Ovary (tissue), 10 donors: ENCODE measurements at places on chromosomes 4 and X.

GRCh38 chr4:190020790-190021717, 6.0 kb downstream of the FRG2 start:
- peak; percentile 45 for DNase-seq

- no peak for DNase-seq
Measured at GRCh38 chrX:14753441-14753840, 119.4 kb downstream of the FANCB start.

DNA sequence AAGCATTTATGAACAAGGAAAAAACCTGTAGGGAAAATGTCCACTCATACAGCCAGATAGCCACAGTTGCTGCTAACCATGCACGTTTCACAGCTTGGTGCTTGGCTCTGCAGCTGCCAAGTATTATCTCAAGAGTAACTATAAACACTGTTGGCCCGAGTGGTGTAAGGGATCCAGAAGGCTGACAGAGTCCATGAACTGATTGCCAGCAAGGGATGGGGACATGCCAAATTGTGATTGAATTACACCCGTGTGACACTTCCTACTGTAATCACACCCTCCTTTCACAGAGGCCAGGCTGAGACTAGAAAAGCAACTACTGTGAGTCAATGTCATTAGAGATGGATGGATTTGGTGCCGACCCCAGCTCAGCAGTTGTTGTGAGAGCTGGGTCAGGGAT, 223.9 kb upstream of the ANKRD50 start:
- DNase-seq: peak; percentile 32

DNA sequence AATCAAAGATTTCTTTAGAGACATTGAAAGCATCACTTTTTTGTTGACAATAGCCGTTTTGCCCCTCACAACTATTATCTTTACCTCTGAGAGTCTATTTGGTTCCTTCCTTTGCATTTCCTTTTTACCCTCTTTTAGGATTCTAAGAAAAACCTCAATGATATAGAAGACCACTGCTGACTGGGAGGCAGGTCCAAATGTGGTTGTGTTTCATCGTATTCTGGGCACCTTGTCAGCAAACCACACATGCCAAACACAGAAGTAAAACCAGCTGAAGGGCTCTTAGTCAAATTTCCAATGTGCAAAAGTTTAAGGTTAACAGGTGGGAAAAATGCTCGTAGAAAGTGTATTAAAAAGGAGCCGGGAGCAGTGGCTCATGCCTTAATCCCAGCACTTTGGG, 5.1 kb upstream of the PRMT9 start:
- DNase-seq: no peak

DNA sequence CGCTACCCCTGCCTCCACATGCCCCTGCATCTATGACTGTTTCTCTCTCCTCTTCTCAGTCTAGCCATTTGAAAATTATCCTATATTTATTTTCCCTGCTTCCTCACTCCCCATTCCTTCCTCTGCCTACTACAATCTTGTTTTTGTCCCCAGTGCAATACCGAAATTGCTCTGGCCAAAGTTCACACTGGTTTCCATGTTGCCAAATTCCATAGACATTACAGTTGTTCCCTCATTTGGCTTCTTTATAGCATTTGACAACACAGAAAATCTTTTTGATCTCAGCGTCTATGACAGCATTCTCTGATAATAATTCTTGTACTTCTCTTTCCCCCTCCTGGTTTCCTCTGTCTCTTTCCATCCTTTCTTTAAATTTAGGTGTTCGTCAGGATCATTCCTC, 99.4 kb downstream of the GPR82 start:
- DNase-seq: no peak

DNA sequence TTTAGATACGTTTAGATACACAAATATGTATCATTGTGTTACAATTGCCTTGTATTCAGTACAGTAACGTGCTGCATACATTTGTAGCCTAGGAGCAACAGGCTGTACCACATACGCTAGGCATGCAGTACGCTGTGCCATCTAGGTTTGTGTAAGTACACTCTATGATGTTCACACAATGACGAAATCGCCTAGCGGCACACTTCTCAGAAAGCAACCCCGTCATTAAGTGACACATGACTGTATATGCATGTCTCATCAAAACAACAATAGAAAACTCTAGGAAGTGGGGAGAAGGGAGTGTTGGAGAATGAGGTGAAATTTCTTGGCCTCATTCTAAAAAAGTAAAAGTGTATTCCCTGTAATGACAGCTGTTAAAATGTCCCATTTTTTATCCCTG, 32.7 kb downstream of the CCDC149 start:
- no peak for DNase-seq

GRCh38 chr4:25972984-25973745, 59.1 kb downstream of the SMIM20 start:
- no peak for DNase-seq

GRCh38 chr4:36208893-36209473, 35.3 kb downstream of the ARAP2 start:
- DNase-seq: no peak

- DNase-seq: no peak
Measured at GRCh38 chr4:171876636-171877035, 63.4 kb downstream of the GALNTL6 start.

DNA sequence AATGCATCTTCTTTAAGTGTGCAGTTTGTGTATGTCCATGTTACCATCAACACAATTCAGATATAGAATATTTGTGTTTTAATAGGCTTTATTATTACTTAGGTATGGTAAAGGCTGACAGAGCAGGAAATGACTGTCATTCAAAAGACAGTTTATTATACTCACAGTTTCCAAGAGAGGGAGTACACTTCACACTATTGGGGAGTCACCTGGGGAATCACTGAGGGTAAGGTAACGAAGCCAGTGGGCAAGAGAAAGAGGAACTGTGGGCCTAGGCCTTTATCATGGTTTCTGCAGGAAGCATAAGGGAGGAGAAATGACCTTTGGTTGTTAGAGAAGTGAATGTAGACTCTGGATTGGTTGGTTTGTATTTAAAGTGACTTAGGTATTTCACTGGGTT, 235.1 kb upstream of the HCCS start:
- DNase-seq: no peak

DNA sequence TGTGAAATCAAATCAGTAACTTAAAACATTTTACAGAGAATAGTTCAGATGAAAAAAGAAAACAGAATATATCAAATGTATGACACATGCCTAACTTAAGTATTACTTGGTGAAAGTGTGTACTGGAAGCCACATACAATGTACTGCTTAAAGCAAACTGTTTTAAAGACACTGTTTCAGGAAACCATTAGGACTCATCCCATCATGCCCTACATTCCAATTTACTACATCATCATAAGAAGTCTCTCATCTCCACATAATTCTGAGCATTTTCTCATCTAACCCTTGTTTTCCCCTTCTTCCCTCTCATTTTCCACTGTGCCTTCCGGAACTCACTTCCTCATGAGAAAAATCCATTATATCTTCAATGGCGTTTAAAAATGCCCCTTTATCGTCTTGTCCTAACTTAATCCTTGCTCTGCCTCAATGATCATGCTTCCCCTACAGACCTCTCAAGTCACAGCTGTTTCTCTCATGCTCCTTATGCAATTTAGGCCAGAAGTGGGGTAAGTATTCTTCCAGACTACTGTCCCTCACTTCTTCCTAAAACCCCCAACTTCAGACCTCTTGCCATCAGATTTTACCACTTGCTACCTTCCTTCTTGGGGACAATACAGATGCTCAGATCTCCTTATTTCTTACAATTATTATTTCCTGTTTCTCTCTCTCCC, 26.8 kb upstream of the FGF5 start:
- DNase-seq: no peak

DNA sequence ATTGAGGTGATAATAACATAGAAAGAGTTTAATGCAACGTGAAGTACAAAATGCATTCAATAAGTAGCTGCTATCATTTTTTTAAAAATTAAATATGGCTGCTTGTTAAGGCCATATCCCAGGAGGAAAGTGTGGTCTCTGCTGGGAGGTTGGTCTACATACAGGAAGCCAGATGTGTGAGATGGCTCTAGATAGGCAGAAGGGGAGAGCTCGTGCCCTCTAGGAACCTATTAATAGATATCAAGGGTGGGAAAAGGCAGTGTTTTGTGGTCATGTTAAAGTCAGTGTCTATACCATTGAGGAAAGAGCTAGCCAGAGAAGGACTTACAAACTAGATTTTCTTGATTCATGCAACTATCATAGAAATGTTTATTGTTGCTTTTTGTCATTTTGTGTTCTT, 140.5 kb downstream of the KLHL8 start:
- DNase-seq: no peak

DNA sequence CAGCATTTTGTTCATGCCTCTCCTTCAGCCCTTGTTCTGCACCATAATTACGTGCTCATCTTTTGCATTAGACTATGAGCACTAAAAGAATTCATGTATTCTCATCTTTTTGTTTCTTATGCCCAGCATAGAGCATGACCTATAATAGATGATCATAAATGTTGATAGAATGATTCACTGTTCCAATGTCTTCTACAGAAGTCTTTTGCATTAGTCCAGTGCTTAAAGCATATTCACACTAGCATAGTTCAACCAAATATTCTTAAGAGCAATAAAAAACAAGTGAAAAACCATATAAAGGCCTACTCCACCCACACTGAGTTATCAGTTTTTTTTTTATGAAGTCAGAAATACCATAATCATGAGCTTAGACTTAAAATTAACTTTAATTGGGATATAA, 36.5 kb upstream of the SLC10A4 start:
- no peak for DNase-seq

DNA sequence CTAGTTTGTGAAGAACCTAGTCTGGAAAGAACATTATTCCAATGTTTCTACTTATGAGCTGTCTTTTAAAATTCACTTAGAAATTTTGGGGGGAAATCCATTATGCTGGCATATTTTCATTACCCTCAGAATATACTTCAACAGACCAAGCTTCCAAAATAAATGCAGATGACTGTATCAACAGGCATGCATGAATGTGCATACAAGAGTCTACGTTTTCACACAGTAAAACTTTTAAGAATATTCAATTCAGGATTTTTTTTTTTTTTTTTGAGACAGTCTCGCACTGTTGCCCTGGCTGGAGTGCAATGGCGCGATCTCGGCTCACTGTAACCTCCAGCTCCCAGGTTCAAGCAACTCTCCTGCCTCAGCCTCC, 49.7 kb downstream of the ABCG2 start:
- DNase-seq: no peak

GRCh38 chr4:155950461-155950860, 3.2 kb downstream of the CTSO start:
- no peak for DNase-seq

DNA sequence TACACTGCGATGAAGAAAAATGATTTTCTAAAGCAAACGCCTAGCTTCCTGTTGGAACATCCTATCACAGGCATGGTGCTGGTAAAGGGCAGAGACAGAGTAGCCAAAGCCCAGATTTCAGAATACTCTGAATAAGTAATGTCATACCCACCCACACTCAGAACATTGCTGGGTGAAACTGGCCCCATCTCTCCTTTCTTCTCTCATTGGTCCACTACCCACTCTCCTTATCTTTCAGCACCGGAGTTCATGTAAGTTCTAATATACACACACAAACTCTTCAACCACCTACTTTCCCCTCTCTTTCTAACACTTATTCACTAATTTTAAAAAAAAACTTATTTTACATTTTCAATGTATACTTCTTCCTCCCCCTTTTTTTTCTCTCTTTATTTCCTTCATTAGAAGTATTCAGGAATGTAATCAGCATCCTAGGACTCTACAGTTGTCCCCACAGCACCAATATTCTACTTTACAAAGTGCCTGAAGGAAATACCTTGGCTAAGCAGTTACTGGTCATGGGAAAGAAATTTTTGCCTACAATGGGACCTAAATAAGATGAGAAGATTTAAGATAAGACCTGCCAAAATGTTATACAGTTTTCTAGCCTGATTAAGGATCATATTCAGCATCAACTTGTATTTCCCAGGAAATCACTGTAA, 63.0 kb downstream of the SEC24D start:
- DNase-seq: no peak

- DNase-seq: no peak
Measured at GRCh38 chr4:98493296-98493695, 165.1 kb downstream of the TSPAN5 start.

DNA sequence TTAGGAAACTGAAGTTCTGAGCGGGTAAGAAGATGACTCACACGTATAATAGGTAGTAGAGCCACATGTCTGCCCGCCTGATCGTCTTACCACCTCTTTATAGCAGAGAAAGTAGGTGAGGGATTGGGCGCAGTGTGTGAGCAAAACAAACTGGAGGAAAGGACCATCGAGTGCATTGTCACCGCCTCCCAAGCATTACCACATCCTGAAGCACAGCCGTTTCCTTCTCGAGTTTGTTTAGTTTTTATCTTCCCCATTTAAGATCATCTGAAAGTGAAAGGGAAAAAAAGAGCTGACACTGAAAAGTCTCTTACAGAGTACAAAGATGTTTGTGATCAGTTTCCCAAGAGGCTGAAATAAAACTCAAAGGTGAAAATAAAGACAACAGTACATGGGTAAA, 14.8 kb downstream of the PDK3 start:
- DNase-seq: no peak

GRCh38 chrX:55767100-55767499, 49.6 kb downstream of the RRAGB start:
- DNase-seq: no peak

GRCh38 chrX:5957506-5957905, 271.2 kb downstream of the NLGN4X start:
- no peak for DNase-seq

- DNase-seq: peak; percentile 24
Measured at GRCh38 chr4:143667461-143667860, 33.0 kb downstream of the FREM3 start.

GRCh38 chrX:47361538-47362511, 8.6 kb upstream of the ZNF157 start:
- peak; percentile 35 for DNase-seq

DNA sequence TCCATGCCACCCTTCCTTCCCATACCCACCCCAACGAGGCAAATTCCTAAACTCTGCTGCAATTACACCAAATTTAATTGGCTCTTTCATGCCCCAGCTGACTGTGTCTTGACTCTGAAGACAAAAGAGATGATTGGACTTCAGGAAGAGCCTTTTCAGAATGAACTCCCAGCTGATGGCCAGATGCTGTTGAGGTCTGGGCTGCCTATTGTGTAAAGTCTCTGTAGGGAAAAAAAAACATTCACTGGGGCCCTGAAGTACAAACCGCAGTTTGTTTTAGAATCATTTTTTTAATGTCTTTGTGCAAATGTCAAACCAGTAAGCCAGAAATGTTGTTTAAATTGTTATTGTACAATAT, 174.8 kb downstream of the HHIP start:
- DNase-seq: no peak

DNA sequence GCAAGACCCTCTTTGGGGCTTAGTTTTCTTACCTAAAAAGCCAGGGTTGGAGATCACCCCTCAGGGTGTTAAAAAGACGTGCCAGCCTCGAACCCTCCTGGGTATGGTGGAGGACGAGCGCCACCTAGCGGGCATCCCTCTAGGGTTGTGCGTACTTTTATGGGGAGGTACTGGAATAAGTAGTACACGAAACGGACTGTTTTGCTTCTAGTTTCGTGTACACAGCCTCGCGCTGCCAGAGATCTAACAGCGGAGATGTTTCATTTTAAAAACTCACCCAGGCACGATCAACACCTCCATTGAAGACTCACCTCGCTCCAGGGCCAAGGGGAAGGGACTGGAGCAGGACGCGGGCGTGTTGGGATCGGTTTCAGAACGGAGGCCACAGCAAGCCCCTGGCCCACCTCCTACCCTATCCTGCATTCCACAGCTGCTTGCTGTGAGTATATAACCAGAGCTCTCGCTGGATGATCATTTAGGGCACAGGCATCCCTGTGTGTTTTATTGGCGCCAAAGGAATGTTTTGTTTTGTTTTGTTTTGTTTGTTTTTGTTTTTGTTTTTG, 4.8 kb upstream of the NKX3-2 start:
- peak; percentile 74 for DNase-seq
